ENCODE measurements at places on chromosomes 12 and 14.

GRCh38 chr12:81081726-81082125 is 3.8 kb downstream of the ACSS3 start:
- DNase-seq: no peak

GRCh38 chr12:125099409-125099782 is 34.2 kb downstream of the AACS start:
- no peak for DNase-seq

GRCh38 chr12:10615532-10615931 is 2.1 kb upstream of the MAGOHB start:
- DNase-seq: no peak

GRCh38 chr14:99258876-99259726 is 12.9 kb downstream of the BCL11B start:
- DNase-seq: no peak

- no peak for DNase-seq
Measured at GRCh38 chr14:95039993-95040348, 117.4 kb downstream of the DICER1 start.

GRCh38 chr12:75177997-75178396 is 31.6 kb downstream of the KCNC2 start:
- no peak for DNase-seq

DNA sequence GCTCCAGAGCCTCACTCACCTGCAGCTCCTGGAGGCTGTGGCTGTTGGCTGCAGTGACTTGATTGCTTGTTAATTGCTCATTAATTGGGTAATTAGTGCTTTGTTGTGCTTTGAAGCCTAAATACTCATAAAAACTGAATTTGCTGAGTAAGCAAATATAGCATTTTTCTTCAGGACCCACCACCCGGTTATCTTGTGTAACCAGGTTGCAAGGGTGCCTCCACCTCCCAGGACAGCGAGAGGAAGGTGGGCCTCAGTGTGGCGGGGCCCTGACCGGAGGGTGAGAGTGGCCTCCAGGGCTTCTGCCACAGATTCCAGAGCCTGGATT is 48.7 kb downstream of the FBRSL1 start:
- DNase-seq: no peak
